Purkinje cell (primary cell): ENCODE measurements at places on chromosomes 3 and 15. TPM values are rescaled to one million over a fixed set of nuclear protein-coding genes. Genes with fewer than 3 reads are reported as not detected.

ILDR1 gene
- polyA plus RNA-seq: not detected in 2 replicates

RBP2 gene
- not detected in 2 replicates for polyA plus RNA-seq

CCDC39 gene
- polyA plus RNA-seq: 2.8 and 3.5 TPM in 2 replicates

GOLGA8T gene
- not detected in 2 replicates for polyA plus RNA-seq

RASL12 gene
- not detected in 2 replicates for polyA plus RNA-seq

SLC2A2 gene
- 0.09 TPM in 1 of 2 replicates, not detected in the other for polyA plus RNA-seq

SERPINI2 gene
- polyA plus RNA-seq: 0.44 and 5.8 TPM in 2 replicates

TKT gene
- 23.5 and 26.7 TPM in 2 replicates for polyA plus RNA-seq

PTPRG gene
- polyA plus RNA-seq: 65.8 and 70.4 TPM in 2 replicates

HHATL gene
- polyA plus RNA-seq: 86.3 and 121 TPM in 2 replicates

PLS1 gene
- 12.9 and 27.3 TPM in 2 replicates for polyA plus RNA-seq

MAGEL2 gene
- 0.18 and 0.98 TPM in 2 replicates for polyA plus RNA-seq

CEMIP gene
- 0.24 and 2.6 TPM in 2 replicates for polyA plus RNA-seq

SLC35A5 gene
- 100 and 118 TPM in 2 replicates for polyA plus RNA-seq

CCR3 gene
- not detected in 2 replicates for polyA plus RNA-seq

TOPAZ1 gene
- polyA plus RNA-seq: not detected in 2 replicates

DLEC1 gene
- polyA plus RNA-seq: not detected in 2 replicates

CHRNA7 gene
- 1.7 TPM in 1 of 2 replicates, not detected in the other for polyA plus RNA-seq

LMAN1L gene
- polyA plus RNA-seq: not detected in 2 replicates

PLA2G4D gene
- 0.35 and 1.7 TPM in 2 replicates for polyA plus RNA-seq
